ENCODE measurements at places on chromosomes 7 and 10.

DNA sequence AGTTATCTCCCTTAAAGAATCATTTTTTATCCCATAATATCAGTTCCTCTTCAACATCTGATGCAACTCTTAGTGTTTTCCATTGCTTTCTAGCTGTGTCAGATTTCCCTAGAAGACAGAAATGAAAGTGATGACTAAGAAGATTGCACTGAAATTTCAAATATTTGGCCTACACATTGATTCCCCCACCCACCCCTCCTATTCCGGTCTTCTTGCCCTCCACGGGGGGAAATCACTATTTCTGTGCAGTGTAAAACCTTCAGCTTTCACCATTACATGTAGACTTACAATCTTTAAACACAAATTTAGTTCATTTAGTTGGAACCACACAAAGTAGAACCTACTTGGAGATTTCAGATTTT, 63.7 kb upstream of the IL6 start:
- DNase-seq: no peak

GRCh38 chr10:83089335-83089734, 1050.0 kb upstream of the GHITM start:
- no peak for DNase-seq

DNA sequence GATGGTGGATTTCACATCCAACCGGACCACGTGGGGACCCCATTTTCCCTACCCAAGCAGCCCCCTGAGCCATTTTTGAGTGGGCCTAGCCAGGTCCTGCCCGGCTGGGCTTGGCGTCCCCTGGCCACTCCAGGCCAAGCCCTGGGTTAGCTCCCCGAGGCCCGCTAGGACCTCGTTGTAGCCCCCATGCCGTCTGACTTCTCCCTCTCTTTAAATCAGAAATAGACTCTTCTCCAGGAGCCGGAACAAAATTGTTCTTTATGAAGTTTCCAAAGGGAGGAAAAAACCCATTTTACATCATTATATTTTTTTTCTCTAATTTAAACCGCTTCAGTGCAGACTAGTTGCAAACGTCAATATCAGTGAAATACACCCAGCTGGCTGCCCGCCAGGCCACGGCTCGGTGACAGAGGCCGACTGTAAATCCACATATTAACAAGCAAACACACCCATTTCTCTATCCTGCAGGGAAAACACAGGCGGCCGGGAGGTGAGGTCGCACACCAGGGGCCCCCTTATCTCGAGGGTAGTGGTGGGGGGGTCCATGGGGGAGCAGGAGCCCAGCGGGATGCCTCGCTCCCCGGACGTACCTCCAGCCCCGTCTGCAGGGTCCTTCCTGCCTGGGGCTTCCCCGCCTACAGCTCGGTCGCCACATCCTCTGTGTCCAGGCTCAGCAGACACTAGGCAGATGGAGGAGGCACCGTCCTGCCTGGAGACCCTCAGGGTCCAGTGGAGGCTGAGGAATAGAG, 72.7 kb downstream of the ELFN1 start:
- DNase-seq: peak; percentile 70

GRCh38 chr10:97307866-97308780, 10.9 kb upstream of the FRAT1 start:
- no peak for DNase-seq

- DNase-seq: no peak
Measured at GRCh38 chr10:33113466-33113865, 155.4 kb upstream of the ITGB1 start.

GRCh38 chr10:124366825-124367224, 51.9 kb downstream of the OAT start:
- no peak for DNase-seq

- no peak for DNase-seq
Measured at GRCh38 chr10:130780763-130781162, 530.8 kb downstream of the TCERG1L start.

- DNase-seq: no peak
Measured at GRCh38 chr10:7483848-7484247, 73.0 kb upstream of the SFMBT2 start.

- no peak for DNase-seq
Measured at GRCh38 chr7:85275204-85275603, 88.3 kb upstream of the SEMA3D start.

- no peak for DNase-seq
Measured at GRCh38 chr10:126129026-126129425, 232.7 kb downstream of the FANK1 start.

- no peak for DNase-seq
Measured at GRCh38 chr10:43234471-43235041, 32.3 kb downstream of the RASGEF1A start.

DNA sequence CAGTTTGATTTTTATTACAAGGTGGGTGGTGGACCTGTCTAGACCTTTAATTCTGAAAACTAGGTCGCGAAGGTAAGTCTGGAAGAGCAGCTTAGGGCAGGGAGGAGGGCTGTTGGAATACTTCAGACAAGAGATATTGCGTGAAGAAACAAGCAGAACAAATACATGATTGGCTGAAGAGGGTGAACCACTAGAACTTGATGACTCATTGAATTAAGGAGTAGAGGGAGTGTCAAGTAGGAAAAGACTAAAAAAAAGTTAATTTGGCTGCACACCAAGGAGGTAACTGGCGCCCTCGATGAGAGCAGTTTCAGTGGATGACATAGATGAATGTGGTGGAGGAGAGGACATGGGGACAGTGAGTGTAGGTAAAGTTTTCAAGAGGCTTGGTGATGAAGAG, 41.3 kb downstream of the WNT2 start:
- no peak for DNase-seq

GRCh38 chr10:95431900-95432342, 129.2 kb downstream of the SORBS1 start:
- no peak for DNase-seq

DNA sequence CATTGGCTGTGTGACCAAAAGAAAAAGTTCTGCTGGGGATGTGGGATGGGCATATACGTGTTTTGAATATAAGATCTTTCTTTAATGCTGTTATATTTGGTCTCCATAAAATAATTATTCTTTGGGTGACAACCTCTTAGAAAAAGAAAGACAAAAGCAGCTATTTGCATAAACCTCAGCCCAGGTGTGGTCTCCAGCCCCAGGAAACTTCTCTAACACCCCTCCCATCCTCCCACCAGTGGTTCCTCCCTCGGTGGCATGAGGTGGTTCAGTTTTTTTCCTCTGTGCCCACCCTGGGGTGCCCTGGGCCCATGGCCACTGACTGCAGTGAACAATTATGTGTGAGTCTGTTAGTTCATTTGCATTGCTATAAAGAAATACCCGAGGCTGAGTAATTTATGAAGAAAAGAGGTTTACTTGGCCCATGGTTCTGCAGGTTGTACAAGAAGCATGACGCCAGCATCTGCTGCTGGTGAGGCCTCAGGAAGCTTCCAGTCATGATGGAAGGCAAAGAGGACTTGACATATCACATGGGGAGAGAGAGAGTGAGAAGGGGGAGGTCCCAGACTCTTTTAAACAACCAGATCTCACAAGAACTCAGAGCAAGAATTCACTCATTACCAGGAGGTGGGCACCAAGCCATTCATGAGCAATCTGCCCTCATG, 165.9 kb downstream of the CUX1 start:
- no peak for DNase-seq

DNA sequence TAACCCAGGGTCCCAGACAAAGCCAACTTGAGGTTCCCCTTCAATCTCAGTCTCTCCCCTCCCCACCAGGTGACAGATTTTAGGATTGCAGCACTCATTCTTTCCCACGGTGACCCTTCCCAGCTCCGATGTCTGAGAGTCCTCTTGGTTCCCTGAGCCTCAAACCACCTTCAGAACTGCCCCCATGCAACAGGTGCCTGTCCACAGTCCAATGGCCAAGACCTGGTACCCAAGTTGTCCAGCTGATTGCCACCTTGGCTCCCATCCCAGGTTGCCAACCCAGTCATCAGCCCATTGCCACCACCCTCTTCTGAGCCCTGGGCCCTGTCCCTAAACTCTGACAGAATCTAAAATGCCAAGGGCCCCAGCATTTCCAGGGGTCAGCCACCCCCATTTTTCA, 53.5 kb downstream of the SLIT1 start:
- no peak for DNase-seq

DNA sequence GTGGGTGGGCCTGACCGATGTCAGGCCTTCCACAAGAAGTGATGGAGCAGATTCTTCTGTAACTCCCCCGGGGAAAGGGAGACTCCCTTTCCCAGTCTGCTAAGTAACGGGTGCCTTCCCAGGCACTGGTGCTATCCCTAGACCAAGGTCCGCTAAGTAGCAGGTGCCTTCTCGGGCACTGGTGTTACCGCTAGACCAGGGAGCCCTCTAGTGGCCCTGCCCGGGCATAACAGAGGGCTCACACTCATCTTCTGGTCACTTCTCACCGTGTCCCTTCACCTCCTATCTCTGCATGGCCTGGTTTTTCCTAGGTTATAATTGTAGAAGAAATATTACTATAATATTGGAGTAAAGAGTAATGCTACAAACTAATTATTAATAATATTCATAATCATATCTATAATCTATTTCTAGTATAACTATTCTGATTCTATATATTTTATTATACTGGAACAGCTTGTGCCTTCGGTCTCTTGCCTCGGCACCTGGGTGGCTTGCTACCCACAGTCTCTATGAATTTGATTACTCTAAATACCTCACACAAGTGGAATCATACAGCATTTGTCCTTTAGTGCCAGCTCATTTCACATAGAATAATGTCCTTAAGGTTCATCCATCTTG, 1378.7 kb downstream of the XPNPEP1 start:
- peak; percentile 76 for DNase-seq

DNA sequence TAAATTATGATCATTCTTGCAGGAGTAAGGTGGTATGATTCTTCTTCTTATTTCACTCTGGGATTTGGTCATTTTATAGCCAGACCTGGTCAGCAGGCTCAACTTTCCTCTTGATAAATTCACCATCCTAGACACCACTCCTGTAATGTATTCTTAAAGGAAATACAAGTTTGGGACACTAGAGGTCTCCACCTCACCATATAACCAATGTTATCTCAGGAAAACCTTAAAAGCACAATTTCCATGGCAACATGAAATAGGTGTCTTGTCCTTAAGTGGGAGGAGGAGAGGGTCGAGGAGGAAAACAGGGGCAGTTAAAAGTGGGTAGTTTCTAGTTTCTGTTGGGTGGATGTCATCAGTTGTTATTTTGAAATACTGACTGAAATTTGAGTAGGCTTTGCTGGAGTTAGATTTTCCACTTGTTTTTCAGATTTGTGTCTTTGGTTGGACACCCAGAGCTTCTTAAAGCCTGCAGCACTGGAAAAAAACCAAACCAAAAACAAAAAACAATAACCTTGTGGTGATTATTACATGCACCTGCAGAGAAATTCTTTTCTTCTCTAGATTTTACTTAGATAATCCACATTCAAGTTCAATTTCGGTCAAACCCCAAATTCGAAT, 163.1 kb downstream of the PRKCQ start:
- no peak for DNase-seq

- DNase-seq: no peak
Measured at GRCh38 chr7:30851651-30852307, 59.9 kb upstream of the AQP1 start.

- DNase-seq: no peak
Measured at GRCh38 chr7:148712678-148713329, 14.1 kb downstream of the CUL1 start.

DNA sequence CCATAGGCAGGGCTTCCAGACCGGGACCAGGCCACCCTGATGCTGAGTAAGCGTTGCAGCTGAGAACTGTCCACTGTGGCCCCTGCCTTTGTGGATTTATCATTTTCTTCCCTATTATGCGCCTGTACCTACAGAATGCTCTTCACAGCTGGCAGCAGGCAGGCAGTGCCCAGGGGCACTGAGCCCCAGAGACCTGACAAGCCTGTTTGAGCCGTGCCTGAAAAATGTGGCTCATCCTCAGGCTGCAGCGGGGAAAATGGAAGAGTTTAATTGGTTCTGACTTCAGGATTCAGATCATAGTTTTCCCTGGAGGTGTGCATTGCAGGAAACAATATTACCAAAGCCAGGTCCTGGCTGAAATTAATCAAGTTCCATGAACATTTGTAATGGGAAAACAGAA, 200.2 kb downstream of the ZNF438 start:
- DNase-seq: no peak

- no peak for DNase-seq
Measured at GRCh38 chr10:95297402-95297801, 6.6 kb upstream of the PDLIM1 start.

DNA sequence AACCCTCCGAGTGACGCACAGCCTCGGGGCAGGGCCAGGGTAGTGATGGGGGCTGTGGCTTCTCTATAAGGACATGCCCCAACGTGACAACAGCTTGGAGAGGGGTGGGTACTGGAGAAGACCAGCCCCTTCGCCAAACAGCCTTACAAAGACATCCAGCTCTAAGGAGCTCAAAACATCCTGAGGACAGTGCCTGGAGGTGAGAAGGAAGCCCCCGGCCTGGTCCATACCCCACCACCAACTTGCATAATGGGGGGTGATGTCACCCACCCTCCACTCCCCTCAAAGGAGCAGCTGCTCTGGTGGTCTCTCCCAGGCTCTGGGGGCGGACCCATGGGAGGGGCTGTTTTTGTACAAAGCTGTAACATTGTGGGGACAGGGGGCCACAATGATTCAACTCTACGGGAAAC, 15.1 kb downstream of the PRSS2 start:
- DNase-seq: no peak

DNA sequence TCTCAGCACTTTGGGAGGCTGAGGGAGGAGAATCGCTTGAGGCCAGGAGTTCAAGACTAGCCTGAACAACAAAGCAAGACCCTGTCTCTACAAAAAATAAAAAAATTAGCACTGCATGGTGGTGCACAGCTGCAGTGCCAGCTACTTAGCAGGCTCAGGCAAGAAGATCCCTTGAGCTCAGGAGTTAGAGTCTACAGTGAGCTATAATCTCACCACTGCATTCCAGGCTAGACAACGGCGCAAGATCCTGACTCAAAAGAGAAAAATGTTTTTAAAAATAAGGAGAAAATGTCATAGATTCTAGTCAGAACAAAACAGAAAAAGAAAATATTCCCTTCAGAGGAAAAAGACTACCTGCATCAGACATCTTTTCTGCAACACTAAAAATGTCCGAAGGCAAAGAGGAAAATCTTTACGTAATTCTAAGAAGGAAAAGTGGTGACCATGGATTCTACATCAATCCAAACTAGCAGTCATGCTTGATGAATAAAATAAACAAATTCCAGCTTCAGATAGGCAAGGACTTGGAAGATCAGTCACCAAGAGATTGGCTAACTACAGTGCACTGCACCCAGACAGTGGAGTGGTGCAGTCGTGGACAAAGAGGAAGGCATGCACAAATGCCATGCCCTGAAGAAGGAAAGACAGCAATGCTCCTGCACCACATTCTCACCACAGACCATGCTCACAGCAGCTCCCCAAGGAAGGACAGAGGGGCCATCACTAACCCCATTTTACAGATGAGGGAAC, 54.3 kb downstream of the ERCC6 start:
- DNase-seq: no peak

- no peak for DNase-seq
Measured at GRCh38 chr7:110704225-110704624, 386.7 kb upstream of the LRRN3 start.

- no peak for DNase-seq
Measured at GRCh38 chr7:16295558-16295957, 125.8 kb downstream of the CRPPA start.

- DNase-seq: no peak
Measured at GRCh38 chr7:112112822-112113255, 93.4 kb downstream of the DOCK4 start.

GRCh38 chr7:142451296-142451695, 193.4 kb upstream of the PRSS58 start:
- no peak for DNase-seq
